ENCODE measurements at places on chromosomes 5 and 9.

- DNase-seq = no peak
These were observed 118.0 kb downstream of the VAV2 start for GRCh38 chr9:133874060-133874657.

DNA sequence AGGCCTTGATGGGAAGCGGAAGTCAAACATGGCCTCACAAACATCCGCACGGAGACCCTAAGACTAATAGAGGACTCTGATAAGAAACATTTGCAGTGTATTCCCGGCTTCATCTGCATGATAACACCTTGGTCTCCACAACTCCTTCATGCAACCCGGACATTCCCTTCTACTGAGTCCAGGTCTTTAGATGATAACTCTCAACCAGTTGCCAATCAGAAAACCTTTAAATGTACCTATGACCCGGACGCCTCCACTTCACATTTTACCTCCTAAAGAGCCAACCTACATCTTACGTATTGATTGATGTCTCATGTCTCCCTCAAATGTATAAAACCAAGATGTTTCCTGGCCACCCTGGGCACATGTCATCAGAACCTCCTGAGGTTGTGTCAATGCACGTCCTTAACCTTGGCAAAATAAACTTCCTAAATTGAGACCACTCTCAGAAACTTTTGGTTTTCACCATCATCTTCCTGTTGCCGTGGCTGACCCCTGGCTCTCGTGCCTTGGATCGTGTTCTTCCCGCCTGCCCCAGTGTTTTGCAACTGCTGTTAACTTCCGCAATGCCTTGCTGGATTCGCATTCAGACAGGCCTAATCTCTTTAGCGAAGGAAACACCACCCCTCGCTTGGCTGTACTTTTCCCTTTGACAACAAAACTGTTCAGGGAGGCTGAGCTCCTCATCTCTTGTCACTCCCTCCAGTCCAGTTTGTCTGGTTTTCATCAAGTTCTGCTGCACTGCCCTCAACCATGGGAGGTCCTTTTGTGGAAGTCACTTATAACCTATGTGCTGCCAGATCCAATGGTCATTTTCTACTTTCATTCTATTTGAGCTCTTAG lies 1.1 kb upstream of the DAP start:
- DNase-seq = no peak

- no peak for DNase-seq
These were observed 17.6 kb upstream of the MARCHF6 start for GRCh38 chr5:10335711-10336470.

- DNase-seq = peak; percentile 63
These were observed 4.0 kb downstream of the CXXC5 start for GRCh38 chr5:139651853-139652787.

DNA sequence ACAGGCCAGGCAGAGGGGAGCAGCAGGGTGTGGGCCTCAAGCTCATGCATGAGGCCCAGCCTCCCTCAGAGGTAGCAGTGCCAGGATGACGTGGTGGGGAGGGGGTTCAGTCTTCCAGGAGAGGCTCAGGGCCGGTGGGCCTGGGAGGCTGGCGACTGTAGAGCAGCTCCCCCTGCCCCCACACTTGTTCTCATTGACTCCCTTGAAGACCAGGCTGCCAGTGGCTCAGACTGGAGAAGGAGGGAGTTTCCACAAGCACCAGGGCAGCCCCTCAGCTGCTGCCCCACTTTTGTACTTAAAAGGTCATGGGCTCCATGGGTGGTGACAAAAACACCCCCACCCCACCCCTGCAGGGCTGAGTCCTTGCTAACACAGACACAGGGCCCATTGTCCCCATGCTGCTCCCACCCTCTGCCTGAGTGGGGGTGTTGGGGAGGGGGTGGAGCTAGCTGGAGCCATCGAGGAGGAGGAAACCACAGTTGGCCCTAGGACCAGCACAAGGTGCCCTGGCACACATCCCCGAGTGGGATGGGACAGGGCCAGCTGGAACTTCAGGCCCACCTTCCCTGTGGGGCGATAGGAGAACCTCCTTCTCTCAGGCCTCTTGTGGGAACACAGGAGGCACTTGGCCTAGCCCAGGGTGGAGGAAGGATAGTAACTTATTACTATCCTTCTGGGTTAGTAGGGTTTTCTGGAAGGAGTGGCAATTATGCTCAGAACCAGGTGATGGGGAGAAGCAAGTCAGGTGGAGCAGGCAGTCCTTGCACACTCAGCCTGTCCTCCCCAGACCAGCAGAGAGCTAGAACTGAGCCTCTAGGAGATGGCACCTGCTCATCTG lies 10.7 kb downstream of the PDLIM4 start:
- no peak for DNase-seq

DNA sequence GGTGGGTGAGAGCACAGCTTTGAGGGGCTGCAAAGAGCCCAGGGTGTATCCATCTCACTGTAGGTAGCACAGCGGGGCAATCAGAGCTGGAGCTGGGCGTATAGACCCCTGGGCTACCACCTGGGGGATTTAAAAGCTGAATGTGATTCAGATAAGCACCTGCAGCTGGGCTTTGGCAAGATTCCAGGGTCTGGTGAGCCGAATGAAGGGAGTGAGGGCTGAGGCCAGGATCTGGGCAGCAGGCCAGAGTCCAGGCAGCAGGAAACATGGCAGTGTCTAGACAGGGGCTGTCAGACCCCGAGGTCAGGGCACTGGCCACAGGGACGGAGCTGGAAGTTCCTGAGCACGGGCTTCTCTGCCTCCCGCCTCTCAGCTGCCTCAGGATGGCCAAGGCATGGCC lies 8.7 kb downstream of the ASS1 start:
- DNase-seq = no peak

DNA sequence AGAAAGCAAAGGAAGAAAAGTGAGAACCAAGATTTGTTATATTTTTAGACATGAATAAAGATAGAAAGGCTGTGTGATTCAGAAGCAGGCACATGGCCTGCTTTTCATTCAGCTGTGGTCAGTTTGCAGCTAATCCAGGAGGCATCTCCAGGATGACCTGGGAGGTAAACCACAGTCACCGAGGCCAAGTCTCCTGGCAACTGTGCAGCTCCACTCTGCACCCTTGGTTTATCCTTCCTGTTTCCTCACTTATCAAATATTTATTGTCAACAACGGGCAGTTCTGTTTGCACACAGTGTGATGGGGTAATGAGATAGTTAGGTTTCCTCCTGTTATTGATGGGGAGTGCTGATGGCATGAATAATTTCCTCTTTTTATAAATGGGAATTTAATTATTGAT lies 243.0 kb downstream of the PSAT1 start:
- no peak for DNase-seq

- DNase-seq = no peak
These were observed 880.9 kb upstream of the SEMA6A start for GRCh38 chr5:117455236-117456233.

DNA sequence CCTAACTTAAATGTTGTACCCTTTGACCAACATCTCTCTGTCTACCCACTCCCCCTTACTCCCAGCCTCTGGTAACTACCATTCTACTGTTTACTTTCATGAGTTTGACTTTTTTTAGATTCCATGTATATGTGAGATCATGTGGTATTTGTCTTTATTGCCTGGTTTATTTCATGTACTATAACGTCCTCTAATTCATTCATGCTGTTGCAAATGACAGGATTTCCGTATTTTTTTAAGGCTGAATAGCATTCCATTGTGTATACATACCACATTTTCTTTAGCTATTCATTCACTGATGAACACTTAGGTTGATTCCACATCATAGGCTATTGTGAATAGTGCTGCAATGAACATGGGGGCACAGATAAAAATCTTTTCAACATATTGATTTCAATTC lies 11.8 kb upstream of the NDUFB6 start:
- no peak for DNase-seq

GRCh38 chr5:127409246-127409917 lies 108.1 kb upstream of the PRRC1 start:
- no peak for DNase-seq

- no peak for DNase-seq
These were observed 196.4 kb downstream of the TRPM3 start for GRCh38 chr9:70924895-70925547.

DNA sequence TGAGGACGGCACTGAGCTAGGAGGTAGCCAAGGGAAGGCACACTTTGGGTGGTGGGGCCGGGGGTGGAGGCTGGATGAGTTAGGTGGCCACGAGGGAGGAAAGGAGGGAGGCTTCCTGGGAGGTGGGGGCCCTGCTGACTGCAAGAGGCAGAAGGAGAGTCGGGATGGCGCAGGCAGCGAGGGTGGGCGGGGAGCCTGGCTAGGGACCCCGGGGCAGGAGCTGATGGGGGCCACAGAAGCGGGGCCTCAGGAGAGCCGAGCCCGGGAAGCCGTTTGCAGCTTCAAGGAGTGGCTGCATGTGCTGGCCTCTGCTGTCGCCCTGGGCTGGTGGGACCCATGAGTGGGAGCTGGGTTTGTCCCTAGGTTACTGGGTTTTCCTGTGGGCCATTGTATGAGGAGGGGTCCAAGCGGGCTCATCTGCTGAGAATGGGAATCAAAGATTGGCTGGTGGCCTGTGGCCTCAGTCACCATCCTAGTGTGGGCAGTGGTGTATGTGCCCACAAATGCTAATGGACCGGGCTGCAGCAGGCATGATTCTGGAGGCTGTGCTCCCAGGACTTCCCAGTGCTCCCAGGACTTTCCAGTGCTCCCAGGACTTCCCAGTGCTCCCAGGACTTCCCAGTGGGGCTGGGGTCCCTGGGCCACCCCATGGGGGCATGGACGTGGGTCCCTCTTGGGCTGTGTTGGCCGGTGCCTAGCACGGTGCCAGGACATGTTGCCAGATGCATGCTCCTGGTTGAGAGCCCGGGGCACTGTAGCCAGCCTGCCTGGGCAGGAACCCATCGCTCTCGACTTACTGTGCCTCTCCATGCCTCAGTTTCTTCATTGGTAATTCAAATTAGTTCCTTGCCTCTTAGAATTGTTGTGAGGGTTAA lies 40.2 kb downstream of the UNC5A start:
- no peak for DNase-seq

DNA sequence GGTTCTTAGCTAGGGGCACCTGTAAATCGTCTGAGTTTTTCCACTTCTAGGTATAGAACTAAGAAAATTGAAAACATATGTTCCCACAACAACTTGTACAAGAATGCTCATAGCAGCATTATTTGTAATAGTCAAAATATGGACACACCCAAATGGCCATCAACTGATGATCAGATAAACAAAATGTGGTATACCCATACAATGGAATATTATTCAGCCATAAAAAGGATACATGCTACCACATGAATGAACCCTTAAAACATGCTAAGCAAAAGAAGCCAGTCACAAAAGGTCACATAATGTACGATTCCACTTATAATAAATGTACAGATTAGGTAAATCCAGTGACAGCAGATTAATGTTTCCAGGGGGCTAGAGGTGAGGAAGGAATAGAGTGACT lies 46.0 kb upstream of the IL13 start:
- DNase-seq = no peak
